ENCODE measurements at places on chromosomes 2 and 18.

DNA sequence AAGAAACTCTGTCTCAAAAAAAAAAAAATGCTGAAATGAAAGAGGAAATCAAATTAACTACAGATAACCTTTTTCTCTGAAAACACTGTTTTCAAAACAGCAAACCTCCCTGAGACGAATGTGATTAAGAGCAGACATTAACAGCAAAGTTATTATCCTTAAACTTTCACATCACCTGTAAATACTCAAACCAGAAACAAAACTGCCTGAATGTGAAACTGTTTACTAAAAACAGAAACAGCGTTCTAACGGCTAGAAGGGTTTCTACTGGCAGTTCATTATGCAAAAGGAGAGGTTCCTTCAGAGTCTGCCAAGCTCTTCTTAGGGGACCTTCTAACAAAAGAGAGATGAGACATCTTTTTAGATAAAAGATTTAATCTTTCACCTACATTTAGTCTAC is 45.9 kb downstream of the PNO1 start:
- DNase-seq, result no peak

- DNase-seq, result no peak
Measured at GRCh38 chr2:134197445-134197844, 56.4 kb upstream of the MGAT5 start.

DNA sequence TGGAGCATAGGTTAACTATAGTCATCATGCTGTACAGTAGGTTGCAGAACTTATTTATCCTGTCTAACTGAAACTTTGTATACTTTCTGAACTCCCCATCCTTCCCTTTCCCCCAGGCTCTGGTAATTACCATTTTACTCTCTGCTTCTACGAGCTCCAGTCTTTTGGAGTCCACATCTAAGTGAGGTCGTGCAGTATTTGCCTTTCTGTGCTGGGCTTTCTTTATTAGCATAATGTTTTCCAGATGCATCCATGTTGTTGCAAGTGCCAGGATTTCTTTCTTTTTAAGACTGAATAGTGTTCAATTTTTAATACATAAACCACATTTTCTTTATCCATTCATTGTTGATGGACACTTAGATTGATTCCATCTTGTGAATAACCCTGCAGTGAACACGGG is 464.1 kb downstream of the TGIF1 start:
- no peak for DNase-seq

GRCh38 chr2:3222636-3223035 is 155.0 kb downstream of the EIPR1 start:
- peak; percentile 14 for DNase-seq

- DNase-seq, result no peak
Measured at GRCh38 chr2:172334988-172335387, 92.4 kb upstream of the ITGA6 start.

DNA sequence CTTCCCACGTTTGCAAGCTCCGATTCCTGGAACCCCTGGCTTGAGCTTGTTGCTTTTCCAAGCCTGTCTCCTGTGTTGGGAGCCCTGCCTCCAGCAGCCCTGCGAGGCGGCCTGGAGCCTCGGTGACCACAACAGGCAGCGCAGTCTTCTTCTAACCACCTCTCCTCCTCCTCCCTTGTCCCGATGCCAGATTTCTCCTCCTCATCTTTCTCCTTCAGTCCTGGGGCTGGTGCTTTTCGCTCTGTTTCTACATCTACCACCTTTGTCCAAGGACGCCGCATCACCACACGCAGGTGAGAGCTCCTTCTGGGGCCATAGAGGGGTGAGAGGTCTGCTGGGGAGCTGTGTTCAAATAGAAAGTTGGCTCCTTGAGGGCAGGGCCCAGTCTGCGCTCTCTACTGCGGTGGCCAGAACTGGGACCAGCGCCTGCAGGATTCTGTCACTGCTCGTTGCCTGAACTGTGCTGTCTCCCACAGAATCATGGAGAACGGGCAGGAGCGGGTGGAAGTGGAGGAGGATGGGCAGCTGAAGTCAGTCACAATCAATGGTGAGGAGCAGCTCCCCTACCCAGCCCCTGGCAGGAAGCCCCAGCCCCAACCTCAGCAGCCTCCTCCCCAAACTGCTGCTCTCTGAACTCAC is 3.9 kb downstream of the DNAJB2 start:
- no peak for DNase-seq

GRCh38 chr2:100955226-100955625 is 46.9 kb upstream of the RPL31 start:
- no peak for DNase-seq

GRCh38 chr2:39304200-39304599 is 60.4 kb upstream of the CDKL4 start:
- no peak for DNase-seq

GRCh38 chr18:3932276-3932675 is 482.3 kb downstream of the TGIF1 start:
- no peak for DNase-seq

DNA sequence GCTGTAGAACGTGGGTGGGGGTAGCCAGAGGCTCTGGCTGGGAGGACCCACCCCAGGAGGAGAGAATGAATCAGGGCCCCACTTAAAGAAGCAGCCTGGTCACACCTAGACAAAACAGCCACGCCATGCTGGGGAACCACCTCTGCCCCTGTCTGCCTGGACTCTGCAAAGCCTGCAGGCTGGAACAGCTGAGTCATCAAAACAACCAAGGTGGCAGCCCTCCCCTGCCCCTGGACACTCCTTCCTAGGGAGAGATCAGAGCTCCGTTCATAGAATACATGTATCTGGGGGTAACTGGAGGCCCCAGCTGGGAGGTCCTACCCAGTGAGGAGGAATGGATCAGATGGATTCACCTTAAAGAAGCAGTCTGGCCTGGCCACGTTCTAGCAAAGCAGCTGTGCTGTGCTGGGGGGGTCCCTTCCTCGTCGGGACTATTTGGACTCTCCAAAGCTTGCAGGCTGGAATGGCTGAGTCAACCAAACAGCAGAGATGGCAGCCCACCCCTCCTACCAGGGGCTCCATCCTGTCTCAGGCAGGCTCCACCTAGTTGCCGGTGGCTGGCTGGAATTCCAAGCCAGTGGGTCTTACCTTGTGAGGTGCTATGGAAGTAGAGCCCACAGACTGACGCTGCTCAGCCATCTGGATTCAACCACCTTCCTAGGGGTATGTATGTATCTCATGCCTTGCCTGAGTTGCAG is 50.5 kb upstream of the NT5C1B start:
- DNase-seq, result no peak

DNA sequence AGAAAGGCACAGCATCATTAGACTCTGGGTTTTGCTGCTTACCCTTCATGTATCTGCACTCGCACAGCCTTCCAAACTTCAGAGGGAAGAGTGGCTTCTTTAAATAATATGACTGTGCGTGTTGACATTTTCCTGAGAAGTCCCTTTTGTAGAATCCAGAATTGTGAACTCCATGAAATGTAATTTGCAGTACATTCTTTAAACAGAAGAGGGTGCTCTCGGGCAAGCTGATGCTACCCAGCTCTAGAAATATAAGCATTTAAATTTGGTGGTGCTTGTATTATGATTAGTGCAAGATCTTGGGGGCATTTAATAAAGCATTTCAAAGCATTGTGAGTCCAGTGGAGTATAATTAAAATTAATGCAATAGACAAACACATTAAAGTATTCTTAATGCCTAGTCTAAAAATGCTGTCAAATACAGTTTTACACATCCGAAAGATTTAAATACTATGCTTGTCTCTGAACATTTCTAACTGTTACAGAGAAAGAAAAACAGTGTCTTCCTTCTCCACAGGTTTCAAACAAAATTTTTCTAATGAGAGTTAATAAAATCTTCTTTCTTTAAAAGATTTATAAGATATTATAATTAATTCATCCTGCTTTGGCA is 17.3 kb upstream of the GTF2A1L start:
- no peak for DNase-seq

DNA sequence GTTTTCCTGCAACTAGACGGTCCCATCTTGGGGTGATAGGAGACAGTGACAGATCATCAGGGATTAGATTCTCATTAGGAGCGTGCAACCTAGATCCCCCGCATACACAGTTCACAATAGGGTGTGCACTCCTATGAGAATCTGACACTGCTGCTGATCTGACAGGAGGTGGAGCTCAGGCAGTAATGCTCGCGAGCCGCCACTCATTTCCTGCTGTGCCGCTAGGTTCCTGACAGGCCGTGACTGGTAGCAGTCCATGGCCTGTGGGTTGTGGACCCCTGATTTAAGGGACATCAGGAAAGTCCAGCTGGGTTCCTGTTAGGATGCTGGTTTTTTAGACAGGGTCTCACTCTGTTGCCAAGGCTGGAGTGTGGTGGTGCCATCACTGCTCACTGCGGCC is 48.7 kb downstream of the PTPRM start:
- DNase-seq, result no peak

DNA sequence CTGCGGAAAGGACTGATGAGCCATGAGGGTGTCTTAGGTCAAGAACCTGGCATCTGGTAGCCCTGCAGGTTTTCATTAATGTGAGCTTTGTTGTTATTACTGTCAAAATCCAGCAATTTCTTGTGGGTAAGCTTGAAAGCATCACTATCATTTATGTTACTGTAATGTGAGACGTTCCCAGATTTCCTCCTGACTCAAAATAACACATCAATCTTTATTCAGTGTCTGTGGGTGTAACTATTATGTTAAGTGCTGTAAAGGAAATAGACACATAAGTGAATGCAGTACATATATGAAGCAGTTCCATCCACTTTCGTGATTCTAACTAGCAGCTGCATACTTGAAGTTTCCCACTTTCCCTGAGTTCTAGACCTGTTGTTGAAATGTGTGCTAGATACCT is 89.8 kb downstream of the FHOD3 start:
- no peak for DNase-seq

DNA sequence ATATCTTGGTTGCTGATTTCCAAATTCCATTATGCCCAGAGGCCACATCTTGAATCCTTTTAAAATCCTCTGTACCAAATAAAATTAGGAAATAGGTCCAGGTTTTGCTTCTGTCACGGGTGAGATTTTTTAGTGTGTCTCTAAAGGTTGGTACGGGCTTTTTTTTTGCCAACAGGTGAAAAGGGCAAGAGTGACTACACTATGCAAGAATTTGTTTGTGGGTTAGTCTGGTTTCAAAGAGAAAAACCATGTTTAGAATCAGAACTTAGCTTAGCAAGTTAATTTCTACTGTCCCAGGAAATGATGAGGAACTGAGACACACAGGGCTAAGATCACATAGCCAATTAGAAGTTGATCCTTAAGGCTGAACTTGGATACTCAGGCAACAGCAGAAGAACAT is 41.7 kb downstream of the POLR1A start:
- no peak for DNase-seq

DNA sequence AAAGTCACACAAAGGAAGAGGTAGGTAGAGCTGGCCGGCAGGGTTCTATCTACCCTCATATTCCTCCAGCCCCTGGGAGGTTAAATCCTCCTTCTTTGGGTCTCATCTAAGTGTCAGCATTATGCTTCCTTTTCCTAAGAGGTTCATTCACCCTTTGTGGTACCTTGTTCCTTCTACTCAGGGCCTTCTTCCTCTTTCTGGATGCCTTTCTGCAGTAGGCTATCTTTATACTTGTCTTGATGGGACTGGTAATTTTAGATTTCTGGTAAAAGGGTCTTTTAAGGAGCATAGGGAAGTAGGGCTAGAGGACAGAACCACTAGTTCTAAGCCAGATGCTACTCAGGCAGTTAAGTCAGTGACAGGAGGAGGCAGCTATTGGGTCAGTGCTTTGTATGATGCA is 13.7 kb upstream of the TNP1 start:
- DNase-seq, result no peak

DNA sequence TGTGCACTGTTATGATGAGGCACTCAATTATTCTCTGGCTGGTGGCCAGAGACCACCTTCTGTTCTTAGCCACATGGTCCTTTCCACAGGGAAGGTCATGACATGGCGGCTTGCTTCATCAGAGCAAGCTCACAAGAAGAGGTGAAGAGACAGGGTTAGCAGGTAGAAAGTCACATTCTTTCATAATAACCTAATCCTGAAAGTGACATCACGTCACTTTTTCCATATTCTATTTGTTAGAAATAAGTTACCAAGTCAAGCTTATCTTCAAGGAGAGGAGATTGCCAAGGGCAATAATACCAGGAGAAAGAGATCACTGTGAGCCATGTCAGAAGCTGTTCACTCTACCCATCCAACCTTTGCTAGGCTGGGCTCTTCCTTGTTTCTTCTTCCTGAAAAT is 139.4 kb downstream of the OSR1 start:
- DNase-seq, result no peak

DNA sequence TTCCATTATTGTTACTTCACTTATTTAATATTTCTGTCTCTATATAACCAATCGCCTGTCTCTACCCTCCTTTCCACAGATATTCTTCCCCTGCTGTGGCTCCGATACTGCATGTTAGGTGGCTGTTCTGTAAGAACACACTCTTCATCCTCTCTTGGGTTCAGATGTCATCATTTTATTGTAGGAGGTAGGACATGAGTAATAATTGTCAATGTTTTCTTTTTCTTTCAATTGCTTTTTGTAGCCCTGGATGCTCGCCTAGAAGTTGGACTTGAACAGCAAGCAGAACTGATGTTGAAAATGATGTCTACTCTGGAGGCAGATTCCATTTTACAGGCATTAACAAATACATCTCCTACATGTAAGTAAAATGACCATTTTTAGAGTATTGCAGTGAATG is 128.6 kb downstream of the BIRC6 start:
- no peak for DNase-seq

- DNase-seq, result no peak
Measured at GRCh38 chr18:532632-533031, 32.1 kb upstream of the COLEC12 start.

DNA sequence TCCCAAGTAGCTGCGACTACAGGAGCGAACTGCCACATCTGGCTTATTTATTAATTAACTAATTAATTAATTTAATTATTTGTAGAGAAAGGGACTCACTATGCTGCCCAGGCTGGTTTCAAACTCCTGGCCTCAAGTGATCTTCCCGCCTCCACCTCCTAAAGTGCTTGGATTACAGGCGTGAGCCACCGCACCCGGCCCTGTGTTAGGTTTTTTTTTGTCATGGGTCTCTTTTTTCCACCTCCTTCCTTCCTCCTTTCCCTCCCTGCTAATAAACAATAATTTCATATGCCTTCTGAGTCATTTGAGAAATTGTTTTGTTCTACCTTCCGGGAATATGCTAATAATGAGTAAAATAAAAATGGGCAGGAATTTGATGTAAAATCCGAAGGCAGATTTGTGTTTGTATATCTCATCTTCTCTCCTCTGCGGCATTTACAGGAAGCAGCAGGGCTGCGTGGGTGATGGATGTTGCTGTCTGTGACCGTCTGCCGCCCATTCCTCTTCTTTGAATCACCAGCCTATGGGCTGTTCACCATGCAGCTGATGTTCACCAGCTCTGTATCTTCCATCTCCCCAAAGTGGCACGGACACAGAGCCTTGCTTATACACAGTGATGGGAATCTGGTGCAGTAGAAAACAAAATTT is 89.9 kb downstream of the ACSL3 start:
- no peak for DNase-seq

DNA sequence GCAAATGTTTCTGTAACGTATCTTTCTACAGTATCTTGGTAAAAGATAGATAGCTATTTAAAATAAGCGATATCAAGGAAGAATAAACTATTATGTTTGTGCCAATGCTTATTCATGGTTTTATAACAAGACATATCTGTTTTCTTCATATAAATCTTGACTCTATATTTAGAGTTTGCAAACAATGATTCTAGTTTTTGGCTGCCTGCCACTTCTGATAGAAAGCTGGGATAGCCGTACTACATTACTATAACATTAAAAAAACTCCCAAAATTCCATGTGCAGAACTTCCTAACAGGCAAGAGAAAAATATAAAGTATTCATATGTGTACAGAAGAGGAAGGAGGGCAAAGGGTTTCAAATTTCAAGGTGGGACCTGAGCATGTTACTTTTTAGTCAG is 985.0 kb downstream of the BCL11A start:
- DNase-seq, result no peak

Data from stimulated activated CD4-positive, alpha-beta T cell treated with anti-CD3 and anti-CD28 coated beads, TNF-alpha, amount 100 ng/mL, for 4 hours (primary cell).